ENCODE measurements at places on chromosomes 4 and X.

- DNase-seq = peak; percentile 16
Measured at GRCh38 chrX:40266490-40267333, 169.0 kb upstream of the BCOR start.

- no peak for DNase-seq
Measured at GRCh38 chr4:139919004-139919403, 235.0 kb downstream of the MAML3 start.

GRCh38 chr4:175562542-175562941 lies 249.5 kb downstream of the GPM6A start:
- DNase-seq = no peak

GRCh38 chrX:39476604-39477021 lies 621.1 kb downstream of the BCOR start:
- no peak for DNase-seq

All from CD4-positive, alpha-beta T cell (primary cell).